ENCODE measurements at places on chromosomes 3 and 15.

- DNase-seq, result no peak
Measured at GRCh38 chr3:194120789-194121770, 14.9 kb upstream of the HES1 start.

- DNase-seq, result no peak
Measured at GRCh38 chr3:173891272-173892100, 493.9 kb downstream of the NLGN1 start.

DNA sequence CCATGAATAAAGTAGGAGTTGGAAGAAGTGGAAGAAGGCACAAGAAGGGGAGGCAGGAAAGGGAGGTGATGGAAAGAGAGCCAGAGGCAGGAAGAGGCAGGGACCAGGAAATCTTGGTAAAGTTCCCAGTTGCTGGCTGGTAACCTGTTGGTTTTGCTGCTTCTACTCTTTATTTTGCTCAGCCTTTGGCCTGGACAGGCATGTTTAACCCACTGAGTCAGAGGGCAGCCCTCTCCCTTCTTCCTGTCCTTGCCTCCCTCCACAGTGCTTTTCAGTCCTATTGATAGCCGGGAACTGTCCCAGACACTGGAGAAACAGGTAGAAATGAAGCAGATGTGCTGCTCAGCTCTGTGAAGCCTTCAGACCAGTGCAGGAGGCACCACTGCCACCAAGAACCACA, 43.4 kb upstream of the APEH start:
- DNase-seq, result no peak

DNA sequence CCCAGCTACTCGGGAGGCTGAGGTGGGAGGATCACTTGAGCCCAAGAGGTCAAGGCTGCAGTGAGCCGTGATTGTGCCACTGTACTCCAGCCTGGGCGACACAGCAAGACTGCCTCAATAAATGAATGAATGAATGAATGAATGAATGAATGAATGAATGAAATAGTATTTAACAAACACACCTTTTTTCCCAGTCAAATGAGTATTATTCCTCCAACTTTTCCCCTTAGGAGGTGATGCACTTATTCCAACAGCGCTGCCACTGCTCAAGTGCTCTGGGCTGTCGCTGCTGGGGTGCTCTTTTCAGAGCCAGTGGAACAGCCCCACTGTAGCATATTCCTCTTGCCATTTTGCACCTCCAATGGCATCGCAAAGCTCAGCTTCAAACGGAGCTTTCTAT, 66.8 kb upstream of the RAD18 start:
- no peak for DNase-seq

DNA sequence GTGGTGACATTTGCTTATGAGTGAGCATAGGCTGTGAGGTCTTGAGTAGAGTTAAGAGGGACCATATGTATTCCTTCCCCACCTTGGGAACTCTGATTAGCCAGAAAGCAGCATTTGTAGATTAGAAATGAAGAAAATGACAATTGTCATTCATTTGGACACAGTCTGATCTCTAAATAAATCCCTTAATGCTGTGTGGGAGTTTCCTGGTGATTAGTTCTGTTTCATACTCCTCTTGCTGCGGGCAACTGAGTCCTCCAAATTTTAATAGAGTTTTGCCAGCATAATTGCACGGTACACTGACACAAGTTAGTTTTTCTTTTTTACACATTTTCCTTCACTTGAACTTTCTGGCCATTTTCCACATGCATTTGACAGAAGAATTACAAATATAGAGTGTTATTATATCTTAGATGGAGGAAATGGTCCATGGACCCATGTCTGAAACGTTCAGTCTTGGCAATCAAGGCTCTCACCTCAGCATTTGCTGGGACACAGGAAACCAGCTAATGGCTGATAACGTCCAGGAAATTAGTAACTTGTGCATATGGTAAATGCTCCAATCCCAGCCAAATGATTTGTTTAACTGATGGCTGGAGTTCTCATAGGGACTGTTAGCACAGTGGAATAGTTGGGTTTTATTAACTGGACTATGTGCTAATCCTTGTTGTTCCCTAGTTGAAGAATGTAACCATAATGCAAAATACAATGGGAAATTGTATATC, 321.2 kb downstream of the RBMS3 start:
- no peak for DNase-seq

- no peak for DNase-seq
Measured at GRCh38 chr3:40336101-40336500, 26.6 kb downstream of the EIF1B start.

DNA sequence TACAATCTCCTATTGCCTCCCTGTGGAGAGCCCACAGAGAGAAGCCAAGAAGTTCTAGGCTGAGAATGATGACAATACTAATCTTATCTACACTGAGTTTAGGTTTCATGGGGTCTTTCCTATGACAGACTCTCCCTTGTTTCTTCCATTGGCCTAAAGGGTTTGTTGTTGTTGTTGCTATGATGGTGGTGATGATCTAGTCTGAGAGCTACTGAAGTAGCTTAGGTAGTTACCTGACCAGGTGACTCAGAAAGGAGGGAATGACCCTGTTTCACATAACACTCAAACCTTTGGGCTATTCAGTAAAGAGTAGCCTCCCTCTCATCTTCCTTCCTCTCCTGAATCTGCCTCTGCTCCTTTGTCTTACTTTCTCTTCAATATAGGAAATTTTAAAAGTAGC, 170.2 kb downstream of the GMNC start:
- DNase-seq, result no peak

DNA sequence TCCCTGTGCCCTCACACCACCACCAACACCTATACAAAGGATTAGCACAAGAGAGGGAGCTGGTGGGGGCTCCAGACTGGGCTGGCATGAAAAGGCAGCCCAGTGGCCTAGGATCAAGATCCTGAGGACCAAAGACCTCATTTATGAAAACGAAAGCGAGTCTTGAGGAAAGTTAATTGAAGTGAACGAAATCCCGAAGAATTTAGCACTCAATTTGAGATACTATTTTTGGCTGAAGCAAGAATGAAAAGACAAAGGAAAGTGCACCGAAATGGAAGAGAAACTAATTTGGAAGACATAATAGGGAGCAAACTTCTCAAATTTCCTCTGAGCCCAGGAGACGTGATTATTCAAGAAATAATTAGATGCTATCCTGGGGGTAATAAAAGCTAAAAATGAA, 68.7 kb upstream of the SLC6A11 start:
- DNase-seq, result no peak

- no peak for DNase-seq
Measured at GRCh38 chr3:37115446-37115845, 58.9 kb downstream of the LRRFIP2 start.

- DNase-seq, result no peak
Measured at GRCh38 chr15:92663250-92663951, 7.8 kb upstream of the FAM174B start.

- no peak for DNase-seq
Measured at GRCh38 chr3:37864904-37865303, 3.2 kb downstream of the CTDSPL start.

- DNase-seq, result no peak
Measured at GRCh38 chr3:171349392-171349791, 110.8 kb downstream of the TNIK start.

- no peak for DNase-seq
Measured at GRCh38 chr3:155664925-155665695, 79.8 kb downstream of the PLCH1 start.

DNA sequence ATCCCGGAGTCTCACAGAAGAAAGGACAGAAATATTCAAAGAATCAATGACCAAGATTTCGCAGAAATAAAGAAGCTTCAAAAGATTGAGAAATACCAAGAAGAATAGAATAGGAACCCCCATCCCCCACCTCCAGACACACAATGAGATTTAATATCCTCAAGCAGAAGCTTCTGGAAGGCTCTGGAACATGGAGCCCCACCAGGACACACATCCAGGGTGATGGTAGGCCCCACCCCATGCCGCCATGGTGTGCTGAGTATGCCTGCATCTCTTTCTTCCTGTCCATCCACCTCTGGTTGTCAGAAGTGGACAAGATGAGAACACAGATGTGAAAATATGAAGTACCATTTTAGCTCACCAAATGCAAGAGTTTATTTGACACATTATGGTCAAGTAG, 19.3 kb downstream of the PRR23E start:
- no peak for DNase-seq

DNA sequence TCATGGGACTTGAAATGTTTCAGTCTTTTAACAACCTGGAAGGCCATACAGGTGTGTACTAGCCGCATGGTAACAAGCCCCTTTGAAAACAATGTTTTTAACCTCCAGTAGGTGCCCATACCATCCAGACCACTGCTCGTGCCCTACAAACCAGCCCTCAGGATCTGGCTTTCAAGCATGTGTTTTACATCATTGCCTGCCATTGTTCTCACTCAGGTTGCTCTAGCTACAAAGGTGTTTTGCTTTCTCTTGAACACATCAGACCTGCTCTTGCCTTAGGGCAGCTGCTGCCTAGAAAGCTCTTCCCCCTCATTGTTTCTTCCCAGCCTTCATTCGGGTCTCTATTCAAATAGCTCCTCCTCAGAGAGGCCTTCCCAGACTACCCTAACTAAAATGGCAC, 32.3 kb upstream of the MAP3K13 start:
- DNase-seq, result no peak

Measured in NCI-H187 treated with DMSO at 0.1 percent for 48 hours (cell line).